Smooth muscle cell of the coronary artery (primary cell): ENCODE measurements at places on chromosomes 4 and X. TPM values are rescaled to one million over a fixed set of nuclear protein-coding genes. Genes with fewer than 3 reads are reported as not detected.

Gene GAGE12F
- total RNA-seq = not detected in 2 replicates

Gene IQCM
- not detected in 2 replicates for total RNA-seq

Gene TCEAL6
- total RNA-seq = not detected in 2 replicates

Gene UGT2B7
- total RNA-seq = not detected in 2 replicates

Gene RASL11B
- 0.35 and 7.2 TPM in 2 replicates for total RNA-seq

Gene DCLK2
- total RNA-seq = 1.5 and 12.2 TPM in 2 replicates

Gene MAOB
- total RNA-seq = 0.12 and 1.7 TPM in 2 replicates

Gene INTU
- total RNA-seq = 3.1 and 9.1 TPM in 2 replicates

Gene SGMS2
- total RNA-seq = 83.4 and 98.9 TPM in 2 replicates

Gene PWWP3B
- total RNA-seq = under 0.01 and 0.12 TPM in 2 replicates

Gene TBX22
- total RNA-seq = not detected in 2 replicates

Gene RHOH
- not detected in 2 replicates for total RNA-seq

Gene ANTXR2
- total RNA-seq = 85.3 and 133 TPM in 2 replicates

Gene ARHGAP24
- 33.5 and 51.0 TPM in 2 replicates for total RNA-seq

Gene ZNF518B
- 15.6 and 22.5 TPM in 2 replicates for total RNA-seq

Gene CBLL2
- total RNA-seq = not detected in 2 replicates

Gene XG
- total RNA-seq = 10.7 and 16.0 TPM in 2 replicates

Gene TMPRSS11D
- not detected in 2 replicates for total RNA-seq

Gene L1CAM
- total RNA-seq = 0.08 and 0.23 TPM in 2 replicates

Gene RNF175
- 0.12 TPM in 1 of 2 replicates, not detected in the other for total RNA-seq

Gene MTNR1A
- not detected in 2 replicates for total RNA-seq

Gene PDK3
- total RNA-seq = 2.3 and 3.2 TPM in 2 replicates

Gene C4orf46
- 8.3 and 14.4 TPM in 2 replicates for total RNA-seq

Gene TRIM60
- total RNA-seq = not detected in 2 replicates

Gene SMIM10L2A
- total RNA-seq = 0.08 and 0.35 TPM in 2 replicates

Gene CXCL13
- not detected in 2 replicates for total RNA-seq

Gene MAGEE2
- total RNA-seq = not detected in 2 replicates

Gene PCYT1B
- under 0.01 and 0.23 TPM in 2 replicates for total RNA-seq

Gene TMEM35A
- total RNA-seq = 8.0 and 13.2 TPM in 2 replicates

Gene XK
- 0.15 TPM in 1 of 2 replicates, not detected in the other for total RNA-seq

Gene TCEAL9
- 72.9 and 133 TPM in 2 replicates for total RNA-seq

Gene IQSEC2
- total RNA-seq = 2.1 and 4.3 TPM in 2 replicates
